Glomerular endothelial cell (primary cell): ENCODE measurements at places on chromosomes 16 and 17. TPM values are rescaled to one million over a fixed set of nuclear protein-coding genes. Genes with fewer than 3 reads are reported as not detected.

Gene DOC2A
- total RNA-seq = 0.06 and 0.10 TPM in 2 replicates

Gene TLCD2
- total RNA-seq = 0.78 and 1.4 TPM in 2 replicates

Gene SOX9
- 6.9 TPM in 2 replicates for total RNA-seq

Gene CDRT15L2
- not detected in 2 replicates for total RNA-seq

Gene MYOCD
- total RNA-seq = 2.0 and 8.2 TPM in 2 replicates

Gene RHBDF1
- 46.6 and 75.5 TPM in 2 replicates for total RNA-seq

Gene BRCA1
- total RNA-seq = 9.7 and 14.0 TPM in 2 replicates

Gene PRAC2
- total RNA-seq = not detected in 2 replicates

Gene SEPTIN12
- not detected in 2 replicates for total RNA-seq

Gene CSF3
- total RNA-seq = 10.5 and 23.1 TPM in 2 replicates

GRCh38 chr17:51351080-51351479, 90.7 kb downstream of the UTP18 start:
- no peak for DNase-seq

- DNase-seq = no peak
Observed at GRCh38 chr17:17387498-17388362, 84.6 kb downstream of the NT5M start.

DNA sequence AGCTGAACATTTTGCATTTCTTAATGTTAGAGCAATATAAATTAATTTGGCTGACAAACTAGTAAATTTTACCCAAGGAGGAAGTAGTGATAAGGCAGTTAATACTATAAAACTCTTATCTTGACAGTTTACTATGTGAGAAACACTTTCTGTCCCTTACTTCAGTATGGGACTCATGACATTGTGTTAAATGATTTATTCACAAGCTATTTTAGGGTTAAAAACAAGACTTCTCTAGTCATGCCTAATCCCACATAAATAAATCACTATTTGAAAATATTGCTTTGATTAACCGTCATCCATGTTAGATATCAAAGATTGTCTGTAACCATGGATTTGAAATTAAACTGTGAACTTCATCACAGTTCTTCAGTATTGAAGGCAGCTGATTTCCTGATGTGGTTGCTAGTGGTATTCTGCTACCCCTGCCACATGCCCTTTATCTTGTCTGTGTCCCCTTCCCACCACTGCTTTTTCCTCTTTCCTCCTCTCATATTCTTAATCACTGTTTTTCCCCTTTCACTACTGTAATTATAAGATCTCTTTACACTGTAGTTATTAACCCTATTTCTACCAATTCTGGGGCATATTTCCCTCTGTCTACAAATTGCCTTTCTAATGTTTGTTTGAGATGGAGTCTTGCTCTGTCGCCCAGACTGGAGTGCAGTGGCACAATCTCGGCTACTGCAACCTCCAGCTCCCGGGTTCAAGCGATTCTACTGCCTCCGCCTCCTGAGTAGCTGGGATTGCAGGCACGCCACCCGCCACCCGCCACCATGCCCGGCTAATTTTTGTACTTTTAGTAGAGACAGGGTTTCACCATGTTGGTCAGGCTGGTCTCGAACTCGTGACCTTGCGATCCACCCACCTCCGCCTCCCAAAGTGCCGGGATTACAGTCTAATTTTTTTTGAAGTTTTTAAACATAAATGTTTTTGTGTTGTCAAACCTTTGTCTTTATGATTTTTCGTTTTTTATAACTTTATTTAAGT, 95.6 kb downstream of the STXBP4 start:
- no peak for DNase-seq

DNA sequence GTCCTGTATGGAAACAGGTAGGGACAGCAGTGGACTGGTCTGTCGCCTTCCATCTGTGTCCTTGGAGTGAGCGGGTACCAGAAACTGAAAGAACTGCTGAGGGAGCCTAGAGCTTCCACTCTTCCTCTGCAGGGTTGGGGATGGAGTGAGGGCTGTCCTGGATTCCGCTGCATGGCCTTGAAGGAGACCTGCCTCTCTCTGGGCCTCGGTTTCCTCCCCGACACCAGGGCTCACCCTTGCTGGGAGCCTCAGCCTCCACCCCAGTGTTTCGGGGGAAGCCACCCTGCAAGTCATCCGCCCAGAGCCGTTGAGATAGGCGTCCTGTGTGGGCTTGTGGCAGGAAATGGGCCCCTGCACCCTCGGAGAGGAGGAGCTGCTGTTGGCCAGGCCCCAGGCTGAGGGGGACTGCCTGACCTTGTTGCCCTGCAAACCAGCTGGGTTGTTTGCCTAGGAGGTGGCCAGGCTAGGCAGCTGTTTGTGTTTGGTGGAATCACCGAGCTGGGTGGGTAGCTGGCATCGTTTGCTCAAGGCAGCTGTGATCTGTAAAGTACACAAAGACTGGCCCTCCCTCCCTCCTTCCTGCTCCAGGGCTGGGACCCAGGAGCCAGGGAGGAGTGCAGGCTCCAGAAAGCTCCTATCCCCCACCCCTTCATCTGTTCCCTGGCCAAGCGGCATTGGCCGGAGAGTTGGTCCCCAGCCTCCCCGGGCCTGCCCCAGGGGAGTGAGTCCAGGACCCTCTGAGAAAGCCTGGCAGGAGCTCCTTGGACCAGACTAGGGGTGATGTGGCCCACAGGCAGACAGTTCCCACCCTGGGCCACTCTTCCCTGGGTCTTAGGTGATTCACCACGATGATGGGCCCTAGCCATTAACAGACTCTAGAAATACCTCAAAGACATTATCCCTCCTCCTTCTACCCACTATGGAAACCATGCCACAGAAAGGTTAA, 1.3 kb downstream of the RAB37 start:
- no peak for DNase-seq

GRCh38 chr16:4110680-4111079, 5.6 kb downstream of the ADCY9 start:
- no peak for DNase-seq

DNA sequence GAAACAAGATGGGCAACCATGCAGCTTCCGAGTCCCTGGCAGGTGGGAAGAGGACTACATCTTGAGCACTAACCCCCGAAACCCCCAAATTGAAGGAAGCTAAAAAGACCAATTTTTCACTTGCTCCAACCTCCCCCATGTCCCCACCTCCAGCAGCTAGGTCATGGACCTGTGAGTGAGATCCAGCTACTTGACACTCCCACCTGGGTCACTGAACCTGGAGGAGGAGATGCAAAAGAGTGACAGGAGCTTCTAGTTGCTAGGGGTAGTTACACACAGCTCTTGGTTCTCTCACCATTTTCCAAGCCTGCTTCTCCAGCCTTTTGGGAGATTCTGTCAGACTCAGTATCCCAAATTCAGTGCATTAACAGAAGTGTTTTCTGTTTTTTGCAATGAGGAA, 11.2 kb downstream of the PDZD9 start:
- no peak for DNase-seq

- no peak for DNase-seq
Observed at GRCh38 chr17:65005858-65006257, 50.7 kb downstream of the GNA13 start.

DNA sequence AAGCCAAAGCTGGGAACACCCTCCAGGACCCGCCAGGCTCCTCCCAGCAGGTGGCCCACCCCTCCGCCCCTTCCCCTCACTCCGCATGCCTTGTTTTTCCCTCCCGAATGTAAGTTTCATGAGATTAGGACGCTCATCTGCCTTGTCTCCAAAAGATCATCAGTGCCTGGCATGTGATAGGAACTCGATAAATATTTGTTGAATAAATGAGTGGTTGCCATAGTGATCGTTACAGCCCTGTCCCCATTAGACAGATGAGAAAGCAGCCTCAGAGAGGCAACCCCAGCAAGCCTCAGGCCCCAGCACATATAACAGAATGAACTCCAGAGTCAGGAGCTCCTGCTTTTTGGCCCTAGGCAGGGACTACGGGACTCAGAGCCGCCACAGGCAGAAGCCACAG, 5.0 kb downstream of the CAMKK1 start:
- DNase-seq = no peak

- no peak for DNase-seq
Observed at GRCh38 chr17:77847221-77848085, 111.0 kb upstream of the TNRC6C start.

GRCh38 chr17:46771561-46772474, 46.7 kb downstream of the WNT3 start:
- DNase-seq = no peak

GRCh38 chr17:1060991-1061390, 64.1 kb downstream of the TIMM22 start:
- DNase-seq = no peak

GRCh38 chr17:13099089-13099735, 81.4 kb upstream of the ELAC2 start:
- no peak for DNase-seq

DNA sequence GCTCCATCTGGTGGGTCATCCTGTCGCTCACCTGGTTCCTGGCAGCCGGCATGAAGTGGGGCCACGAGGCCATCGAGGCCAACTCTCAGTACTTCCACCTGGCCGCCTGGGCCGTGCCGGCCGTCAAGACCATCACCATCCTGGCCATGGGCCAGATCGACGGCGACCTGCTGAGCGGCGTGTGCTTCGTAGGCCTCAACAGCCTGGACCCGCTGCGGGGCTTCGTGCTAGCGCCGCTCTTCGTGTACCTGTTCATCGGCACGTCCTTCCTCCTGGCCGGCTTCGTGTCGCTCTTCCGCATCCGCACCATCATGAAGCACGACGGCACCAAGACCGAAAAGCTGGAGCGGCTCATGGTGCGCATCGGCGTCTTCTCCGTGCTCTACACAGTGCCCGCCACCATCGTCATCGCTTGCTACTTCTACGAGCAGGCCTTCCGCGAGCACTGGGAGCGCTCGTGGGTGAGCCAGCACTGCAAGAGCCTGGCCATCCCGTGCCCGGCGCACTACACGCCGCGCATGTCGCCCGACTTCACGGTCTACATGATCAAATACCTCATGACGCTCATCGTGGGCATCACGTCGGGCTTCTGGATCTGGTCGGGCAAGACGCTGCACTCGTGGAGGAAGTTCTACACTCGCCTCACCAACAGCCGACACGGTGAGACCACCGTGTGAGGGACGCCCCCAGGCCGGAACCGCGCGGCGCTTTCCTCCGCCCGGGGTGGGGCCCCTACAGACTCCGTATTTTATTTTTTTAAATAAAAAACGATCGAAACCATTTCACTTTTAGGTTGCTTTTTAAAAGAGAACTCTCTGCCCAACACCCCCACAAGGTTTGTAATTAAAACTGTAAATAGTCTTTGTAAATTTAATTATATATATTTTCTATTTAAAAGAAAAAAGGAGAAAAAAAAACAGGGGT, 1.7 kb downstream of the FZD2 start:
- no peak for DNase-seq

- DNase-seq = no peak
Observed at GRCh38 chr16:87729266-87729954, 36.4 kb downstream of the KLHDC4 start.

- DNase-seq = no peak
Observed at GRCh38 chr16:14562691-14563491, 67.2 kb downstream of the PARN start.

DNA sequence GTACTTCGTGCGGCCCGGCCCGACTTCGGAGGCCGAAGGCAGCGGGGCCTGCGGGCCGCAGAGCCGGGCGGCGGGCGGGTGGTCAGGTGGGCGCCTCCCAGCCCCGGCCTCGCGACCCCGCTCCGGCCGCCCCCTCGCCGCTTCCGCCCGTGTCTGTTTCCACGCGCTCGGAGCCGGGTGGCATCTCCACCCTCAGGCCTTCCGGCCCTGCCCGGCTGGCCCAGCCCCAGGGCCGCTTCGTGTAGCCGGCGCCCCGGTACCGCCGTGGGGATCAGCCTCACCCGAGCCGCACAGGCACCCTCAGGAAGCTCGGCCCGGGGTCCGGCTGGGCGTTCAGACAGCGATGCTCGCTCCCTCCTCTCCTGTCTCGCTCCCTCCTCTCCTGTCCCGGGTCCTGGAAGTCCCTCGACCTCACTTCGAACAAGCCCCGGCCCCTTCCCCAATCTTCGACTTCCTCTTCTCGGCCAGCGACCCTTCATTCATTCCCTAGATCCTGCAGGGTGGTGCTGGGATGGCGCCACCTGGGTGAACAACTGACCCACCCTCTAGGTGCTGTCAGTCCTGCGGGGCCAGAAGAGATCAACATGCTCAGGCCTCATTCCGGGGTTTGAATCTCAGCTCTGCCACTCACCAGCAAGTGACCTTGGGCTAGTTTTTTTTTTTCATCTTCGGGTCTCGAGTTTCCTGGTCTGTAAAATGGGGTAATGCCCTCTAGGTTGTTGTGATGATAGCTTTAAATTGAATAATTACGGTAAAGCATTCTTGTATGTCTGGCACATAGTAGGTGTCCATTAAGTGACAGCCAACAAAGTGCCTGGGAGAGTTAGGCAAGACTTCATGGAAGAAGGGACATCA, 610 bp downstream of the VPS4A start:
- DNase-seq = no peak

DNA sequence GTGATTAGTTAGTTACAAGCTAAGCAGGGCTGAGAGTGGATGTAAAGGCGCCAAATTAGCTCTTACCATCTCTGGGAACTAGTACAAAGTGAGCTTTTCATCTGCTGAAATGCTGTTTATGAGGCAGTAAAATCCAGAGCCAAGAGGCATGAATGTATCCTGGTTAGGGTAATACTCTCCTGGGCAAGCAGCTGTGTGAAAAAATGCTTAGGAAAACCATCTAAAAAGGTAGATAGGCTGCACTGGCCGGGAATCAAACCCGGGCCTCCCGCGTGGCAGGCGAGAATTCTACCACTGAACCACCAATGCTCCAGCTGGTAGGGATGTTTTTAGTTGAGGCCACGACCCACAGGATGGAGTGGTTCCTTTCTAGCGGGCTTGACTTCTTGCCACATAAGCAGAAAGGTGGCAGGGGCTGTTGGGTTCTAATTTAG, 23.0 kb downstream of the VAC14 start:
- no peak for DNase-seq

GRCh38 chr16:77951788-77952187, 70.6 kb upstream of the CLEC3A start:
- DNase-seq = no peak

- DNase-seq = no peak
Observed at GRCh38 chr17:6231886-6232731, 161.9 kb downstream of the WSCD1 start.

DNA sequence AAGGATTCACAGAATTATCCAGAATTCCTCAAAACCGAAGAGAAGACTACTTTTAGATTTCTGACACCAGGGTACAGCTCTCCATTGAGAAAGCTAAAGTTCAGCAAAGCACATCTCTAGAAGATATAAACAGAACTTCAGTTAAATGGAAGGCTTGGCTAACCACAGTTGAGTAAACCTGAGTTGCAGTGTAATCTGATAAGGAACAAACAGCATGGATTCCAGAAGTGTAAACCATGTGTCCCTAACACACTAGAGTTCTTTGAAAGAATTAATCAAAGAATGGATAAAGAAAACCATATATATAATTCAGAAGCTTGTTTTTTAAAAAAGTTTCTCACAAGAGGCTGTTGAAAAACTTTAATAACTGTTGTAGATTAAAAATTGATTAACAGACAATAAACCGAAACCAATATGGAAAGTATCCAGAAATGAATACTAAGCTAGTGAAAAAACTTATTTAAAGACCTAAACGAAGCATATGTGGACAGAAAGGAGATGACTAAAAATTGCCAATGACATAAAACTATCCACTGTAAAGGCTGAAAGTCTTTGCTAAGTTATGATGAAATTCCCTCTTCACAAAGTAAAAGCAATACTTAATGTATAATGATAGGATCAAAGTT, 4.3 kb downstream of the RNF43 start:
- DNase-seq = no peak
